ENCODE measurements at places on chromosomes 11 and 22.

DNA sequence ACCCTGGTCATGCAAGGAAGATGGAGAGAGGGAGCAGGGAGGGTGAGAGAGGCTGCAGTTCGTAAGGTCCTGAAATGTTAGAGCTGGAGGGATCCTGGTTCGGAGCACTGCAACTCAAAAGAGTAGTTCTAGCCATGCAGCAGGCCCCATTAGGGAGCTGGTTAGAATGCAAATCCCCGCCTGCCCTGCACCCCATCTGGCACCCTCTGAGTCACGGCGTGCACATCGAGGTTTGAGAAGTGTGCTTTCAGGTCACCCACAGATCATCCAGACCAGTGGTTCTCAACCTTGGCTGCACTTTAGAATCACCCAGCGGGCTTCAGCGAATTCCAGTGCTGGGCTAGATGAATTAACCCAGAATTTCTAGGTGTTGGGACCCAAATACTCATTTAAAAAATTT, 48.2 kb downstream of the ST3GAL4 start:
- no peak for DNase-seq

GRCh38 chr11:113992459-113993110, 17.7 kb downstream of the HTR3A start:
- DNase-seq, result no peak

- DNase-seq, result no peak
Observed at GRCh38 chr11:131195661-131196517, 174.5 kb upstream of the NTM start.

DNA sequence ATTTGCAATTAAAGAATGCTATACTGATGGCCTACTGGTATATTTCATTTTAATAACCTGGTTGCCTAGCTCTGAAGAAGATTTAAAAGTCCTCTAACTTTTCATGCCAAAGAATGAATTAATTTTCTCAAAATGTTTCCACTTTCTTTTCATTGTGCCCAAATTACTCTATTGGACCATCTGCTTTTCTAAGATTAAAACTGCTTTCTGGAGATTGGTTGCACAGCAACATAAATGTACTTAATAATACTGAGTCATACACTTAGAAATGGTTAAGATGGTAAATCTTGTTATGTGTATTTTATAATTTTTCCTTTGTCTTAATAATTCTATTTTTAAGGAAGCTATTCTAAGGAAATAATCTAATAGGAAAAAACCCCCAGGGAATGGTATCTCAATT, 150.2 kb downstream of the SWAP70 start:
- DNase-seq, result no peak

GRCh38 chr22:41070665-41071331, 21.6 kb upstream of the EP300 start:
- no peak for DNase-seq

DNA sequence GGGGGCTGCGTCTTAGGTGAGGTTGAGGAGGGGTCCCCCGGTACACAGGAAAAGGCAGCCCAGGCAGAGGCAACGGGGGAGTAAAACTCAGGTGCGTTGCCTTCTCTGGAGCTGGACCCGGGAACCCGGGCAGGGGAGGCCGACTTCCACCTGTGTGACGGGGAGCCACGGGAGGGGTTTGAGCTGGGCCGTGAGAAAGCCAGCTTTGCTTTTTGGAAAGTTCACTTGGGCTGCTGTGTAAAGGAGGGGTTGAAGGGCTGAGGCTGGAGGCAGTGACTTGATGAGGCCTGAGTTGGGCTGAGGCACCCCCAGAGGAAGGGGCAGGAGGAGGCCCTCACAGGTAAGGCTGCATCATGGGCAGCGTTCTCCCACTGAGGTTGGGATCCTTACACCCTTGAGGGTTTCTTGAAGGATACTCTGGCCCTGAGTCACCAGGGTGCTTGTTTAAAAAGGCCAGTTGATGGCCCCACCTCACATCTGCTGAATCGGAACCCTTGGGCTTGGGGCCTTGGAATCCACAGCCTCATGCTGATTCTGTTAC, 47.2 kb downstream of the CHRDL2 start:
- no peak for DNase-seq

DNA sequence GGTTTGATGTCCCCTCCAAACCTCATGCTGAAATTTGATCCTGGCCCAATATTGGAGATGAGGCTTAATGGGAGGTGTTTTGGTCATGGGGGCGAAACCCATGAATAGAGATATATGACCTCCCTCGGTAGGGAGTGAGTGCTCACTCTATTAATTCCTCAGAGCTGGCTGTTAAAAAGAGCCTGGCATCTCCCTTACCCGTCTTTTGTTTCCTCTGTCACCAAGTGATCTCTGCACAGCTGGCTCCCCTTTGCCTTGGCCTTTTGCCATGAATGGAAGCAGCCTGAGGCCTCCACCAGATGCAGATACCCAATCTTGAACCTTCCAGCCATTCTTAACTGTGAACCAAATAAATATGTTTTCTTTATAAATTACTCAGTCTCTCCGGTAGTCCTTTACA, 4.5 kb upstream of the CCDC81 start:
- no peak for DNase-seq

DNA sequence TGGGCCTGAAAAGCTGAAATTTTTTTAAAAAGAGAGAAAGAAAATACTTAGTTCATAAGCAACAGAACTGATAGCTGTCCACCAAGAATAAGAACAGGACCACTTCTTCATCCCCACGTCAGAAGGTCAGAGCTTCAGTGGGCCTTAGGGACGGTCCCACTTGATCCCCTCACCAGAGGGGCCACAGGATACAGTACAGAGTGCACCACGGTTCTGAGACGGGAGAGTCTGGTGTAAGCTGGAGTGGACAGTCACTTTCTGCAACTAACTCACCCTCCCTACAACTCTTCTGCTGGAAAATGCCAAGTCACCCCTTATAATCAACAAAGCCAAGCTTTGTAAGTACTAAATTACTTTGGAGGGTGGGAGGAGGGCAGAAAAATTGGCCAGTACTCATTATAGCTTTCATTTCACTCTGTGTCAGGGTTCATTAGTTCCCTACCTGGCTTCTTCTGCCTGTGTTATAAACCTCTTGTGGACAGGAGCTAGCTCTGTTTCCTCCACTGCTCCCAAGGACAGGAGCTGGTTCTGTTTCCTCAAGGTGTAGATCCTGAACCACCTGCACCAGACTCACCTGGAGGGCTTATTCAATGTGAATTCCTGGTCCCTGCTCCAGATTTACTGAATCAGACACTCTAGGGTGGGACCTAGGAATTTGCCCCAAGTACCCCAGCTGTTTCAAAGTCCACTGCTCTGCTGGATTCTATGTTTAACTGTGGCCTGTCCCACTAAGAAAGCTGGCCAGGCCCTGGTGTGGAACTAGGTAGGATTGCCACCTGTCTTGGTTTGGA, 39.6 kb downstream of the SCGB1A1 start:
- no peak for DNase-seq

DNA sequence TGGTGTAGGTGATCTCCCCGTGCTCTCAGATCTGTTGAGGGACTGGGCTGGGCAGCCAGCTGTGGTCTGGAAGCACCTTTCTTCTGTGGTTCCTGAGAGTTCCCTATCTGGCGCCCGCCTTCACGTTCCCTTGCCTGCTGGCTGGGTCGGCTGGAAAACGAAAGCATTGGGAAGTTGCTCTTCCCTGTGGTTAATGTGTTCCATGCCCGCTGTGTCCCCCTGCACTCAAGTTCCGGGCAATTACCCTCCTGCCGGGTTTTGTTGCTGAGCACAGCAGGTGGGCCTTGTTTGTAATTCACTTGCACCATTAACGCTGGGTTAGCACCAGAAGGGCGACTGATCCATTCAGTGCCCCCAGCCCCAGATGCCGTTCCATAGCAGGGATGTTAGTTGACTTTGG, 134.1 kb downstream of the GRIK4 start:
- DNase-seq, result no peak

DNA sequence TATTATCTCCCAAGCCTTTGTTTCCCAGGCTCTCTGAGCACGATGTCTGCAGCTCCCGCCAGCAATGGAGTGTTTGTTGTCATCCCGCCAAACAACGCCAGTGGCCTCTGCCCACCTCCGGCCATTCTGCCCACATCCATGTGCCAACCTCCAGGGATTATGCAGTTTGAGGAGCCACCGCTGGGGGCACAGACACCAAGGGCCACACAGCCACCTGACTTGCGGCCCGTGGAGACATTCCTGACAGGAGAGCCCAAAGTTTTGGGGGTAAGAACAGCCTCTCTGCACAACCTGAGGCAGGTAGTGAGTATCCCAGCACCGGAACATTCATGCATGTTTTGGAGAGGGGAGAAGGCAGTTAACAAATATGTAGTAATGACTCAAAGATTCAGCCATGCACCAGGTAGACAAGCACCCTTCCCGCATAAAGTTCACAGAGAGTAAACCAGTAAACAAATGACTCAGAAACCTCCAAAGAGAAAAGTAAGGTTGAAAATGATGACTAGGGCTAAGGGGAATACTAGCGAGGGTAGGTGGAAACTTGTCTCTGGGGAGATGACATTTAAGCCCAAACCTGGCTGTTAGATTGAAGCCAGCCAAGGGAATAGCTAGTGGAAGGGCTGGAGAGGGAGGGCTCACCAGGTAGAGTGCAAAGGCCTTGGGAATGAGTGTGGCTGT, 7.2 kb downstream of the MS4A15 start:
- DNase-seq, result no peak

GRCh38 chr11:103924166-103925013, 112.0 kb upstream of the DDI1 start:
- no peak for DNase-seq

DNA sequence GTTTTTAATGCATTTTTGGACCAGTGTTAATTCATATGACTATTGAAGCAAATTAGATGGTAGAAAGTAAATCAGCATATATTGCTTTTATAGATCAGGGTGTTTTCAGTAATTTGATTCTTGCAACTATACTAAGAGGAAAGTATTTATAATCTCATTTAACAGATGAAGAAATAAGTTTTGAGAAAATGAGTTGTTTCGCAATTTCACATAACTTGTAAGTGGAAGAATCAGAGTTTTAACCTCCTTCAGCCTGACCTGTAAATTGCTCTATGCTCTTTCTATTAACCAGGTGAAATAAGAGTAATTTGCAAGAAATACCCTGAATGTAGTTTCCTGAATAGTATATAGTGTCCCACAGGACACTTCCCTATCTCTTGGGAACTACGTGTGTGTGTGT, 1106.8 kb upstream of the RAG2 start:
- DNase-seq, result no peak

DNA sequence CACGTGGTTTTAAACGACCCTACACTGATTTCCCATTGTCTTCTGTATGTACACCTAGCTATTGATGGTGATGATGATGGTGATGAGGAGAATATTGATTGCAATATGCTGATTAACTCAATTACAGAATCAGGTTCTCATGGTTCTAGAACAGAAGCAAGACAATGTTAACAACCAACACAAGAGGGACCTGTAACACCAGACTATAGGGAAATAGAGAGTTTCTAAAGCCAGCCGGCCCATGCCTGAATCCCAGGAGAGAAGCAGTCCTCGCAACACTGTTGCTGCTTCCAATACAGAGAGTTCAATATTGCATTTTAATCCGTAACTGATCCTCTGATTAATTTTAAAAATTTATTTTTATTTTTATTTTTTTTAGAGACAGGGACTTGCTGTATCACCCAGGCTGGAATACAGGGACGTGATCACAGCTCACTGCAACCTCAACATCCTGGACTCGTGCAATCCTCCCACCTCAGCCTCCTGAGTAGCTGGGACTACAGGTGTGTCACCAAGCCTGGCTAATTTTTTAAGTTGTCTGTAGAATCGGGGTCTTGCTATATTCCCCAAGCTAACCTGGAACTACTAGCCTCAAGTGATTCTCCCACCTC, 22.2 kb upstream of the UBASH3B start:
- no peak for DNase-seq

DNA sequence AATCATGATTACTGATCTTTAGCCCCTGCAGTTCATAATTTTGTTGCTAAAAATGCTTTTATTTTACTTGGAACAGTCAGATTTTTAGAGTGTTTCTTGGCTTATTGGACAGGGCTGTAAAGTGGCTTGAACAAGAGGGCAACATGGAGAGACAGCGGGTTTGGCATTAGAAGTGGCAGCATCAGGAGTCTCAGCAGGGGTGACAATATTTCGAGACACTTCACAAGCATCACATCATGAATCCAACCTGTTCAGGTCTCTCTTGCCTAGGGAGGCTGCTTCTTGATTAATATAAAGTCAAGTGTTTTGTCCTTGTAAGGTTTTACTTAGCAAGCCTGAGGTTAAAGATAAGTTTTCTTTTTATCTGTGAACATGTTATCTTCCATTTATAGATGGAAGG, 2249.5 kb downstream of the LRRC4C start:
- no peak for DNase-seq

DNA sequence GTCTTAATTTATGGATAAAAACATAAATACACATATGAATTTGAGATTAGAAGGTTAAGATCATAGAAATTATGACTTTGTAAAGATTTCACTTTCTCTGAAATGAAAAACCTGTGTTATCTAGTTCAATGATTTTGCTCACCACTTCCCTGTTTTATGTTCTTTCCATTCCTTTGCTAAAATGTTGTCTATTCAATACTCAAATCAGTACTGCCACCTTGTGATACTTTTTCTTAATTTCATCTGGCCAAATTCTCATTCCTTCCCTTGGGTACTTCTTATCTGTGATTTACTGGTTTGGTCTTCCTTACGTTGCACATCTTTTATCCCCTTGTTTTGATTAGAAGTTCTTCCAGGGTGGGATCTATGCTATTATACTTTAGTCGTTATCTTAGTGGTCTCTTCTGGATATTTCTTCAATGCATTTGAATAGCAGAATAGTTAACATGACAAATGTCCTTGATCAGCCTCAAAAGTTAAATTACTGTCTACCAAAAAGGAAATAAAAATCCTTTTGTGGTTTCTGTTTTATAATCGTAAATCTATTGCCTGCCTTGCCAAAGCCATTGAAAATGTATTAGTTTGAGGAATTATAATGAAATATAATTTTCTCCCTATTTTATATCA, 197.0 kb downstream of the PGR start:
- DNase-seq, result no peak

DNA sequence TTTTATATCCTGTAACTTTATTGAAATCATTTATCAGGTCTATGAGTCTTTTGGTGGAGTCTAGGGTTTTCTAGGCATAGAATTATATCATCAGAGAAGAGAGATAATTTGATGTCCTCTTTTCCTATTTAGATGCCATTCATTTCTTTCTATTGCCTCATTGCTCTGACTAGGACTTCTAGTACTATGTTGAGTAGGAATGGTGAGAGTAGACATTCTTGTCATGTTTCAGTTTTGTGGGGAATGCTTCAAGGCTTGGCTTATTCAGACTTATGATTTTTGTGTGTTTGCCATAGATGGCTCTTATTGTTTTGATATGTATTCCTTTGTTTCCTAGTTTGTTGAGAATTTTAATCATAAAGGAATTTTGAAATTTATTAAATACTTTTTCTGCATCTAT, 1078.3 kb downstream of the FAM181B start:
- no peak for DNase-seq

- no peak for DNase-seq
Observed at GRCh38 chr11:123416566-123416965, 13.5 kb upstream of the GRAMD1B start.

GRCh38 chr22:40187389-40187788, 9.7 kb downstream of the TNRC6B start:
- no peak for DNase-seq

DNA sequence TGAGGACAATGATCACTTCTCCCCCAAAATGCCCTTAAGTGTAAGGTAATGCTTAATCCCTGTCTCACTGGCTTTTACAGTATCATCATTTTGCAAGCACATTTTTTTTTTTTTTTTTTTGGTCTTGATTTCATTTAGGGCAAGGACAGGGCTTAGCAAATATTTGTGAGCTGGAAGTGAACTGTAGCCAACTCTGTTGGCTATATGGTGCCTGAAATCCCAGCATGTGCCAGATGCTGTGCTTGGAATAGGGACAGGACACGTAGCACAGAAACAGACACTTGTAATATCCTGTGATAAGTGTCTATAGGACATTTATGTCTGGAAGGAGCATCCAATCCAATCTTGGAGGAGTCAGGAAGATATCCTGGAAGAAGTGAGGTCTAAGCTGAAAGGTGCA, 198.3 kb downstream of the NAV2 start:
- no peak for DNase-seq
